ENCODE measurements at places on chromosomes 4 and X. TPM values are rescaled to one million over a fixed set of nuclear protein-coding genes. Genes with fewer than 3 reads are reported as not detected.
A peak's percentile ranks its signal among the peaks of the same experiment; 100 is the strongest.

SERTM2 gene
- under 0.01 TPM for total RNA-seq

P2RY8 gene
- total RNA-seq, result under 0.01 TPM

RS1 gene
- total RNA-seq, result not detected

HERC5 gene
- total RNA-seq, result 0.88 TPM

DNA sequence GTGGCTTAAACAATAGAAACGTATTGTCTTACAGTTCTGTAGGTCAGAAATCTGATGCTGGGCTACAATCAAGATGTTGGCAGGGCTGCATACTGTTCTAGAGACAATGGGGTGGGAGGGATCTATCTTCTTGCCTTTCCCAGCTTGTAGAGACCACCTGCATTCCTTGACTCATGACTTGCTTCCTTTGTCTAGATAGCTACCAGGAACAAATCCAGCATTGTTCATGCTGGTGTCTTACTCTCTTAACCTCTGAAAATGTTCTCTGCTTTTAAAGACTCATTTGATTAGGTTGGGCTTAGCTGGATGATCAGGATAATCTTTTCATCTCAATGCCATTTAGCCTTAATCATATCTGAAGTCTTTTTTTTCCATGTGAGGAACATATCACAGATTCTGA is 169.0 kb downstream of the ZNF330 start:
- no peak for DNase-seq
- H3K27ac ChIP-seq, result no peak overlapping the region
- H3K4me3 ChIP-seq, result no peak overlapping the region
- no peaks in the 10 kb centered on the region for H3K27me3 ChIP-seq
- H3K36me3 ChIP-seq, result no peaks in the 10 kb centered on the region

DNA sequence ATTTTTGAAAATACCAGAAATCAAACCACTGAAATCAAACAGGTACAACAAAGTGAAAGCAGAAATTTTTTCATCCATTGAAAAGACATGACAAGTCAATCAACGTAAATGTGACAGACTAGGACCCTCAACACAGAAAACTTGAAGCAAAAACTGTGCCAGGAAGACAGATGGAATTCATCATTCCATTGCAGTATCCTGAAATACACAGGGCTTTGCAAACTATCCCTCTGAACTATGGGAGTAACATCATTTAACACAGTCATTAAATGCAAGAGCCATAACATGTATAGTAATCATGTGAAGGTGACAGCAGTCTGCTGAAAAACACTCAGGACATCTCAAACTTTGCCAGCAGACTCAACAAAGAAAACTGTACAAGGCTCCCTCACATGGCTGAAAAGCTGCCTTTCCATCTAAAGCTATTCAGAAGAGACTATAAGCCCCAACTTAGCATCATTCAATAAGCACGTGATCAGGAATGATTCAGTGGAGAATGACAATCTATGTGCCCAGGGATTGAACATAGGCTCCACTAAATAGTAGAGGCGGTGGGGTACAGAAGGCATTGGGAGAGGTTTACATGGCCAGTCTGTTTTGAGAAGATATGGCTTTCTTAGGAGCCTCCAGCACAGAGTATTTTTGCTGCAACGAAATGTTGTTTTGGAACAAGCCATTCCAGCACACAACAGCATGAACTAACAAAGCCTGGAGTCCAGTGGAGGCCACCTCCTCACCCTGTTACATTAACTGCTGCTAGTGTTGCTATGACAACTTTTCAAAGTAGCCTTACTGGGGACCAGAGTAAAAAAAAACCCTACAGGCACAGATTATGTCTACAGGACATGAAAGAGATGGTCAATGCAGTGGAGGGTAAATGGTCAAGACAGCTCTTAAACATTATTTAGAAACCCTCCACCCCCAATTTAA is 274.5 kb upstream of the NOCT start:
- no peak overlapping the region for H3K27ac ChIP-seq
- H3K27me3 ChIP-seq, result no peaks in the 10 kb centered on the region
- peaks cover 3% of the 10 kb centered on the region for H3K4me1 ChIP-seq

DNA sequence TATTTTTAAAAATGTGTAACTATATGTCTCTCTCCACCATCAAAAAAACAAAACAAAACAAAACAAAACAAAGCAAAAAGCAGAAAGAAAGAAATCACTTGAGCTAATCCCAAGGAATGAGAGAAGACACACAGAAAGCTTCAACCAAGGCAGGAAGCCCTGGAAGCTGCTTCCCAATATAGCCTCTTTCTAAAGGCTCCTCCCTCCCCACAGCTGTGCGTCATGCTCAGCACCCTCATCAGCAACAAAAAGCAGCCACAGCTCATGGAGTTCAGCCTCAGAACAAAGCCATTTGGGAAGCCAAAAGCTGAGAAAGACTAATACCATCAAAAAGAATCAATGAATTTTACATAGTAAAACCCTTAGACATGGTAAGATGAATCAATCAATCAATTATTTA is 501.6 kb upstream of the SMIM31 start:
- no peak for DNase-seq
- no peaks in the 10 kb centered on the region for H3K4me1 ChIP-seq
- no peaks in the 10 kb centered on the region for H3K27me3 ChIP-seq
- no peak overlapping the region for H3K4me3 ChIP-seq
- H3K36me3 ChIP-seq, result no peaks in the 10 kb centered on the region

DNA sequence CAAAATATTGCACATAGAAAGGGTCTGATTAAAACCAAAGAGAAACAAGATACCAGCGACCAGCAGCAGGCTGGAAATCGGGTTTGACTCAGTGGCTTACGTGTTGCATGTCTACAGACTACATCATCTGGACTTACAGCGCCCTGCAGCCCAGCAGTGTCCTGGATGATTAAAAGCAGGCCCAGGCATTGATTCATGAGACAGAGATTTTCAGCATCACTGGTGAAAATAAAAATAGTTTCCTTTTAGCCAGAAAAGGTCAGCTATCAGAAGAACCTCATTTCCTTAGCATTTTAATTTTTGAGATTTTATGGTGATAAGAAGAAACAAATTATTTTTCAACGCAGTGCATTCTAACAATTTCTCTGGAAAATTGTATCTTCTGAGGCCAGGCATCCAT is 190.6 kb downstream of the PTTG2 start:
- H3K4me3 ChIP-seq, result no peak overlapping the region
- peak overlapping the region; percentile 61 for H3K27ac ChIP-seq
- DNase-seq, result peak; percentile 88
- peaks cover 32% of the 10 kb centered on the region for H3K4me1 ChIP-seq

GRCh38 chrX:132452911-132453550 is 35.8 kb downstream of the MBNL3 start:
- H3K36me3 ChIP-seq, result no peaks in the 10 kb centered on the region
- H3K4me3 ChIP-seq, result no peak overlapping the region
- peaks cover 3% of the 10 kb centered on the region for H3K27me3 ChIP-seq
- H3K4me1 ChIP-seq, result no peaks in the 10 kb centered on the region

GRCh38 chrX:75276666-75277065 is 2.8 kb downstream of the UPRT start:
- H3K27me3 ChIP-seq, result no peaks in the 10 kb centered on the region
- no peak overlapping the region for H3K4me3 ChIP-seq
- peaks cover 12% of the 10 kb centered on the region for H3K4me1 ChIP-seq
- no peak for DNase-seq

DNA sequence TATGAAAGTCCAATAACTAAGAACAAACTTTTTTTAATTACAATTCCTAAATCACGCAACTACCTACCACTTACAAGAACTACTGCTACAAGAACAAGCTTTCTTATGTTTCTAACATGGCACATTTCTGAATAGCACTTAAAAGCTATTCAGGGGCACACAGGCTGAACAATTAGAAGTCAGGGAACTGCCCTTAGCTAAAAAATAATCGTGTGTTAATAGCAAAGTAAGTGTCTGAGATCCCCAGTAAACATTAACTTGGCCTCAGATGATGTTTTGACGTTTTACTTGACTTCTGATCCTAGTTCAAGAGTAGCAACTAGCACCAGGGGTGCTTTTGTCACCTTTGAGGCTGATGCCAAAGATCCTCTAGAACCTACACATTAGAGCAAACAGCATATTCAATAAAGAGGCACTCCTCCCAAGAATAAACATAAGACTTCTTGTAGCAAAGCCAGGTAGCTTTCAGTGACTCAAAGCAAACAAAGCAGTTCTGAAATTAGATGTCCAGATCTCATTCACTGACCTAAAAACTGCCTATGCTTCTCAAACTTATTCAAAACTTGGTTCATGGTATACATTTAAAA is 16.2 kb downstream of the SPOCK3 start:
- no peaks in the 10 kb centered on the region for H3K27me3 ChIP-seq
- H3K4me3 ChIP-seq, result no peak overlapping the region
- no peaks in the 10 kb centered on the region for H3K4me1 ChIP-seq

GRCh38 chr4:66577922-66578321 is 907.6 kb upstream of the EPHA5 start:
- peaks cover 25% of the 10 kb centered on the region for H3K4me1 ChIP-seq
- no peak for DNase-seq
- no peaks in the 10 kb centered on the region for H3K27me3 ChIP-seq
- no peaks in the 10 kb centered on the region for H3K36me3 ChIP-seq
- no peak overlapping the region for H3K4me3 ChIP-seq

- H3K4me3 ChIP-seq, result no peak overlapping the region
- DNase-seq, result no peak
- H3K27me3 ChIP-seq, result no peaks in the 10 kb centered on the region
- no peaks in the 10 kb centered on the region for H3K36me3 ChIP-seq
- no peak overlapping the region for H3K27ac ChIP-seq
Measured at GRCh38 chr4:62952366-62952765, 1456.9 kb downstream of the TECRL start.

DNA sequence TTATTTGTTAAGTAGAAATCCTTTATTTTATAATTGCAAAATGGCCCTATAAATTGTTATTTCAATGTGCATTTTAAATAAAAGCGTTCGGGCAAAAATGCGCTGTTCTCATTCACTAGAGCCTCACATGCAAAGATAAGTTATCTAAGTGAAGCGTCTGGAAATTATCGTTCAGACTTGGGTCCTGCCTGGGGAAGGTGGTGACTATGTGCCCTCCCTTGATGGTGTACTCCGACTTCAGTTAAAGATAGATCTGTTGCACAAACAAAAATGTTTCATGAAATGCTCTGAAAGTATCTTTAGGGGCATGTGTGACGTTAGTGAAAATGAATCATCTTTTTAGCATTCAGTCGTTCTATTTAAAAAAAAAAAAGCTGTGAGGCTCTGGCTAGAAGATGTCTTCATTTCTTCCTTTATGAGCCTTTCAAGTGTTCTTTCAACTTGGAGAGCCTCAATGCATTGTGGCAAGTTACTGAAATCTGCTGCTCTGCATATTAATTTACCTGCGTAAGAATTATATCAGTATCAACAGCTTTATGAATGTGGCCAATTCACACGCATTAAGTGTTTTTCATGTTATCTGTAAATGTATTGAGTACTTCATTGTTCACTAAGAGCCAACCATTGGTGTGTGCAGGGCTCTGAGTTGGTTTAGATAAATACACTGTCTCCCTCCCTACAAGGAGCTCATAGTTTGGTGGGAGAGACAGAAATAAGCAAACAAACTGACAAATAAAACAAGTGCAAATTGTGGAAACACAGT is 83.0 kb downstream of the AFF1 start:
- no peak overlapping the region for H3K4me3 ChIP-seq
- peaks cover 25% of the 10 kb centered on the region for H3K4me1 ChIP-seq
- H3K27me3 ChIP-seq, result no peaks in the 10 kb centered on the region
- DNase-seq, result no peak

DNA sequence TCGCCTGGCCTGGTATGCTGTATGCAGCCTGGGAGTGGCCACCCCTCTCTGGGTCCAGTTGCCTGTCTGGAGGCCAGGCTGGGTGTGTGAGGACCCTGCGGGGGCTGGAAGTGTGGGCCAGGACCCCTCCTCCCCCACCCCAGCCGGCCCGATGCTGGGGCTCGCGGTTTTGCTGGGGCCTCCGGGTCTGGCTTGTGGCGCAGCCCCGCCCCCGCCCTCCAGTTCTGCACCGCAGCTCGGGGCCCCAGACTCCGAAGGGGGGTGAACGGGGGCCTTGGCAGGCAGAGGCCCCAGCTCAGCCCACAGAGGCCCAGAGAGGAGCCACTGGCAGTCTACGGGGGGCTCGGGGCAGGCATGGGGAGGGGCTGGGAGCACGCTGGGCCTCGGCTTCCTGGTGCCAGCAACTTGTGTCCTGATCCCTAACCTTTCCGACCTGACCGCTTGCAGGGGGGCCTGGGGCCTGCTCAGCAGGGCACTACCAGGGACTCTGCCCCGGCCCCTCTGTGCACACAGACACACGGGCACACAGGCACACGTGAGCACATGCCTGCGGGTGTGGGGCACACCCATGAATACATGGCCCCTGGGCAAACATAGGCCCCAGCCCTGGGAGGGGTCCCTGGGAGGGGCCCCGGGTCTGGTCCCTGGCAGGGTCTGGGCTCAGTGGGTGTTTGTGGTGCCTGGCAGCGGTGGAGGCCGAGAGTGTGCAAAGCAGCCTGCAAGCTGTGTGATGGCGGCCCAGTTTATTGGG is 21.4 kb upstream of the FGFR3 start:
- no peaks in the 10 kb centered on the region for H3K4me1 ChIP-seq
- H3K36me3 ChIP-seq, result no peaks in the 10 kb centered on the region
- peaks cover 18% of the 10 kb centered on the region for H3K27me3 ChIP-seq
- no peak overlapping the region for H3K4me3 ChIP-seq

DNA sequence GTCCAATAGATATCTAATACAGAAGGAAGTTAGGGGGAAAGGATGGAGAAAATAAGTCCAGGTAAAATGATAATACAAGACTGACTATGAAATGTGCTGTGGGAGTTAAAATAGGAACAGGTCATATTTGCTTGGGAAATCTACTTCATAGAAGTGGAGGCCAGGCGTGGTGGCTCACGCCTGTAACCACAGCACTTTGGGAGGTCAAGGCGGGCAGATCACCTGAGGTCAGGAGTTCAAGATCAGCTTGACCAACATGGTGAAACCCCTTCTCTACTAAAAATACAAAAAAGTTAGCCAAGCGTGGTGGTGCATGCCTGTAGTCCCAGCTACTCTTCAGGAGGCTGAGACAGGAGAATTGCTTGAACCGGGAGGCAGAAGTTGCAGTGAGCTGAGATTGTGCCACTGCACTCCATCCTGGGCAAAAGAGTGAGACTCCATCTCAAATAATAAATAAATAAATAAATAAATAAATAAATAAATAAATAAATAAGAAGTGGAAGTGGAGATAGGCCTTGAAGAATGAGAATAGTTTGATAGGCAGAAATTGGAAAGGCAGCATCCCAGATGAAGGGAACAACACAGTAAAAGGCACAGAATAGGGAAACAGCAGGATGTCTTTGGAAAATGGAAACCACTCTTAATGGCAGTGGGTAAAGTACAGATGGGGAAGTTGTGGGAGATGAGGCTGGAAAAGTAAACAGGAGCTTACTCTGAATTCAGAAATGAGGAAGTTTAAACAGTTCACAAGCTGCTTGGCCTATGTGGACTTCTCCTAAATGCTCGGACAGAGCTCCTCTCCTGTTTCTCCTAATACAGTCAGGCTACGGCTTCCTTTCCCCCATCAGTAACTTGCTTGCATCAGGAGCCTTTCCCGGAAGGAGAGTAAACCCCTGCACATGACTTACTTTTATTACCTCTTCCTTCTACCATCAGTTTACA is 15.1 kb upstream of the GK start:
- no peak for DNase-seq
- H3K27ac ChIP-seq, result no peak overlapping the region
- H3K4me3 ChIP-seq, result no peak overlapping the region
- no peaks in the 10 kb centered on the region for H3K27me3 ChIP-seq
